ENCODE measurements at places on chromosomes 4 and X. TPM values are rescaled to one million over a fixed set of nuclear protein-coding genes. Genes with fewer than 3 reads are reported as not detected.

Gene ERAS
- not detected for polyA plus RNA-seq

Gene UGT2A1
- 0.48 TPM for polyA plus RNA-seq

Gene NAP1L5
- polyA plus RNA-seq: 8.7 TPM

Gene RNF150
- polyA plus RNA-seq: 37.4 TPM

Gene SH3D19
- polyA plus RNA-seq: 34.6 TPM

Measured in muscle of back (tissue), 13 donors.